ENCODE measurements at places on chromosomes 4 and X.

- no peak for DNase-seq
These were observed at the start of gene LIMCH1 for GRCh38 chr4:41538017-41538733. Gene LIMCH1, plus strand, starts transcription at chr4:41538157. Its CDS starts 67,839 bp downstream, at chr4:41605996.

GRCh38 chr4:48680848-48681568 is 99.1 kb downstream of the FRYL start:
- DNase-seq: peak; percentile 93

DNA sequence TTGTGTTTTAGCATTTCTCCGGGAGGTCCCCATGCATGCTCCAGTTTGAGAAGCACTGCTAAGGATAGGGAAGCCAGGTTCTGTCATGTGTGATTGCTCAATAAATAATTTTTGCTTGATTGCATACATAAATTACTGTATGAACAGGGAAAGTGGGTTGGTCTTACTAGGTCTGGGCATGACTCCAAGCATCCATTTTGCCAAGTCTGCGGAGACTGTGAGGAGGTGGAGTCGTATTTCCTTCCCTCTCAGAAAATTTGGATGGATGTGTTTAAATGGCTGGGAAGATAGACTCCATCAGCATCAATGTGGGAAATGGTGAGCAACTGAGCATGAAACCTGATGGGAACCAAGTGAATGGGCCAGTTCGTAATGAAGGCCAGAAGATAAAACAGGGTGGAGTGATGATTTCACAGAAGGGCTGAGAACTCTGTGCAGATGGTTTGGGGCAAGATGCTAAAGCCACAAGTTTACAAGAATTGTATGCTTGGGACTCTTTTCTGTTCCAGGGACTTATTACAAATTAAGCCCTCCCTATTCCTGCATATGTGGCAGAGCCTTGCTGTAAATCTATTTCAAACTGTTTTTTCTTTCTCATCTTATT is 84.1 kb downstream of the NHS start:
- no peak for DNase-seq

GRCh38 chrX:119177278-119177677 is 49.7 kb upstream of the KIAA1210 start:
- no peak for DNase-seq

DNA sequence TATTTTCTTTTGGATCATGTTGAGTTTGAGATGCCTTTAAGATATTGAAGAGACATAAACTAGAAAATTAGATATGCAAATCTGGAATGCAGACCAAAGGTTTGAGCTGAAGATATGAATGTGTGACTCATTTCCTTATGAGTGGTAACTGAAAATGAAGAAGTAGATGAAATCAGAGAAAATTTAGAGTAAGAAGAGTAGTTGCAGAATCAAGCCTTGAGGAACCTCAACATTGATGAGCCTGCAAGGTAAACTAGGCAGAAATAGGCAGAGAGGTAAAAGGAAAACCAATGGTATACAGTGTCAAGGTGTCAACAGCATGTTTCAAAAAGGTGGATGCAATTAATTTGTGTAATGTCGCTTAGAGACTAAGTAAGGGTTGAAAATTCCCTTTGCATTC is 142.8 kb downstream of the MOSPD2 start:
- DNase-seq: no peak

DNA sequence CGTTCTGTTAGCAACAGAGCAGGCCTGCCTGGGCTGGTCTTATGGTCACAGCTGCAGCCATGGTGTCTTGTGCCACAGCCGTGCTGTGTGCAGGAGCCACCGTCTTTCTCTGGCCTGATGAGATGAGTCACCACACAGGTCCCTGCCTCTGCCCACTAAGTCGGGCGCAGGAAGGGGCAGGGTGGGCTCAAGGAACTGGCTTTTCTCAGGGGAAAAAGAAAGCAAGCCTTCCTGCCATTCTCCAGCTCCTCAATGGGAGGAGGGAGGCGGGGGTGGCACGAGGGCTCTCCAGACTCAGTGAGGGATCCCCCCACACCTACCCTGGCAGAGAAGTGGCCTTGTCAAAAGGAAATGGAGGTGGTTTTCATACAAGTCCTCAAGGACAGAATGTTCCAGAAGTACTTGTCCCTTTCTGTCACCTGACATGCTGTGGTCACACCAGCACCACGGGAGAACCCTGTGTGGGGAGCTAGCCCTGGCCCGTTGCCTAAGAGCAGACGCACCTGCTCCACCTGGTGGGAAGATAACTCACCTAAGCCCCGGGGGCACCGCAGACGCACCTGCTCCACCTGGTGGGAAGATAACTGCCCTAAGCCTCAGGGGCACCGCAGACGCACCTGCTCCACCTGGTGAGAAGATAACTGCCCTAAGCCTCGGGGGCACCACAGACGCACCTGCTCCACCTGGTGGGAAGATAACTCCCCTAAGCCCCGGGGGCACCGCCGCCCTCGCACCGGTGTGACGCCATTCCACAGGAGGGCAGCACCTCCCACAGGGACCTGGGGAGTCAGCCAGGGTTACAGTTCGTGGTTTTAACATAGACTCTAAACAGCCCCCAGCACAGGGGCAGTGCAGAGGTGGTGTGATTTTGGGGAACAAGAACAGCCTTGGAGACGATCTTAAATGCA is 18.5 kb downstream of the UVSSA start:
- no peak for DNase-seq

DNA sequence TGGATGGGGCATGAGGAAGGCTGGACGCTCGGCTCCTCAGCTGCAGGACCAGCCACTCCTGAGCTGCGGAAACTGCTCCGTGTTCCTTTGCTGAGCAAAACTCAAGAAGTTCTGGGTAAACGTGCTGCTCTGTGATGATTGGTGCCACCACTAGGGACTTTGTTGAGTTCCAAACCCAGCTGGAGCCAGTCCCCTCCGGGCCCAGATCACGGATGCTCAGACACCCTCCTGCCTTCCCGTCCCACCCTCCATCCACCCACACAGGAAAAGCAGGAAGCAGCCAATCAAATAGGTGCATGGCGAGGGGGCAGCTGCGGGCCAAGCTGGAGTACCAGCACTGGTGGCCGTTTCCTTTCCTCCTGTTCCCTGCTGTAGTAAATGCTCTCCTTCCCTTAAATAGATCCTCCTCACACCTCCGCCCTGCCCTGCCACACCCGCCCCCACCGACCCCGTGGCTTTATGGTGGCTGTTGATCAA is 68.0 kb downstream of the ADRA2C start:
- DNase-seq: no peak

- no peak for DNase-seq
These were observed 61.8 kb downstream of the CAMK2D start for GRCh38 chr4:113699772-113700171.

DNA sequence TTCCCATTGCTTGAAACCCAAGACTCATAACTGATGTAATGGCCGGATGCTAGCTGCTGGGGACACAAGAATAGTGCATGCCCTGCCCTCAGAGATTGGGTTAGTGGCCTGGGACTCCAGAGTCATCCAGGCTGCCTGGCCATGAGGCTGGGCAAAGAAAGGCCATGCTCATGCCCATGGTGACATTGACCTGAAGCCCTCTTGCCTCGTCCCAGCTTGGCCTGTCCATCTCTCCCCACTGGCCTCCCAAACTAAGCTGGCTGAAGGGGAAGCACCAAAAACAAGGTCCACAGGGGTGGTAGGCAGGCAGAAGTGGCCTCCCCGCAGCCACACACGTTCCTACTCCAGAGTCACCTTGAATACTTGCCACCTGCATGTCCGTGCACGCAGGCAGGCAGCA is 141.8 kb downstream of the EVC2 start:
- no peak for DNase-seq

- DNase-seq: no peak
These were observed 28.3 kb downstream of the NPY5R start for GRCh38 chr4:163372029-163372428.

- no peak for DNase-seq
These were observed 376.9 kb upstream of the CTSO start for GRCh38 chr4:156330436-156331031.

GRCh38 chr4:89829470-89830138 is 7.4 kb downstream of the SNCA start:
- peak; percentile 56 for DNase-seq

DNA sequence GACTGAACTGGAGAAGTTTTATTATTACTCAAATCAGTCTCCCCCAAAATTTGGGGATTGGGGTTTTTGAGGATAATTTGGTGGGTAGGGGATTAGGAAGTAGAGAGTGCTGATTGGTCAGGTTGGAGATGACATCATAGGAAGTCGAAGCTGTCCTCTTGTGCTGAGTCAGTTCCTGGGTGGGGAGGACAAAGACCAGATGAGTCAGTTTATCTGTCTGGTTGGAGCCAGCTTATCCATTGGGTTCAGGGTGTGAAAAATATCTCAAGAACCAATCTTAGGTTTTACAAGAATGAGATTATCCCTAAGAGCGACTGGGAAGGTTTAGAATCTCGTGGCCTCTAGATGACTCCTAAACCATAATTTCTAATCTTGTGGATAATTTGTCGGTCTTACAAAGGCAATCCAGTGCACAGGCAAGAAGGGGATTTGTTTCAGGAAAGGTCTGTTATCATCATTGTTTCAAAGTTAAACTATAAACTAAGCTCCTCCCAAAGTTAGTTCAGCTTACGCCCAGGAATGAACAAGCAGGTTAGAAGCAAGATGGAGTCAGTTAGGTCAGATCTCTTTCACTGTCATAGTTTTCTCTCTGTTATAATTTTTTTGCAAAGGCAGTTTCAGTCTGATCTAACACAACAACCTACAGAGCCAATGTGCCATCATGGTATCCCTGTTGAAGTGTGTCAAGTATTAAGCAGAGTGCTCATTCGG is 274.5 kb downstream of the SLC7A11 start:
- no peak for DNase-seq

DNA sequence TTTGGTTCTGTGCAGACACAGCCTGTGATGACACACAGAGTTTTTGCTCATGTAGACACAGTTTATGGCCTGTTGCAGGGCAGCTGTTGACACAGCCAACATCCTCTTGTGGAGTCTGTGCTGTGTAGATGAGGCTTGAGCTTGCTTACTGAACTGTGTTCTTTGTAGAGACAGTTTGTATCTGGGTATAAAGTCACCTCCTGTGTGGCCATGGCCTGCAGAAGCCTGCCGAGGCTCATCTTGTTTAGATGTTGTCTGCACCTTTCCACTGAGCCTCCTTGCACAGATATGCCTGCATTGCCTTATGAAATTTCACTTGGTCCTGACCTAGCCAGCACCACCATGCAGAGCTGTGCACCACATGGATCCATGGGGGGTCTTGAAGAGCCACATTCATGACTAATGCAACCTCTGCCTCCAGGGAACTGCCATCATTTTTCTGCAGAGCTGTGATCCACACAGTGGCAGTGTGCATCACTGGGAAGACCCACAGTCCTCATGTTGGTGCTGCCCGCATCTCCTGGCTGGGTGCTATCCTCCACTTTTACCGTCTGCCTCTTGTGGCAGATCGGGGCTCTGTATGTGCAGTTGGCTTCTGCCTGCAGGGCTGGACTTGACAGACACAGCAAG is 198.0 kb upstream of the MAMLD1 start:
- no peak for DNase-seq

DNA sequence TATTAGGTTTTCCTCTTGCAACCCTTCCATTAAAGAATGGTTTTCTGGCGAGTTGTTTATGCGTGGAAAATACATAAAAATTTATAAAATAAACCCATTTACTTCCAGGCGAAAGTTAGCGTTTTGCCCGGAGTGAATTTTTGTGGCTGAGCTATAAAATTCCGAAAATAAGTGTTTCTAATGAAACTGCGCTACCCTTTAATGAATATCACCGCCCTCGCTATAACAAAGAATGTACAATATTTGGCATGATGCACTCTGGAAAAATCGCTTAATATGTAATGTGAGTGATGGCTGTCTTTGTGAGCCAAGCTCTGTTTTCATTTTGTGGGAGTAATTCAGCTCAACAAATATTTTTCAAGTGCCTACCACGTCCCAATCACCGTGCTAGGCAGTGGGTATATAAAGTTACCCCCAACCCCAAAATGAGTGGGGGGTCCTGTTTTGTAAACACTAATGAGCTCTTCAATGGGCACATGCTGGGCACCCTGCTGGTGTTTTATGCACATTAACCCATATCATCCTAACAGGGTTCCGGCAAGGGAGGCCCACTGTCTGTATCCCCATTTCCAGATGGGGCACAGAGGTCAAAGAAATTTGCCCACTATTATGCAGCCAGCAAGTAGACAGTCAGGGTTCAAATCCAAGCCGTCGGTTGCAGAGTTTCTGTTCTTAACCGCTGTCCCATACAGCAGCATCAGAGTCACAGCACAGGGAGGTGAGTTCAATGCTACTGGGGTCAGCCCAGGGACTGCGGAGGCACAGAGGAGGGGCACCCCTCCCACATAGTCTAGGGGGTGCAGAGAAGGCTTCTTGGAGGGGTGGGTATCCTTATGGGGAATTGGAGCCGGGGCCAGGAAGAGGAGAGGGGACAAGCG is 65.7 kb upstream of the STX18 start:
- no peak for DNase-seq

GRCh38 chr4:76977736-76978350 is 28.3 kb downstream of the SEPTIN11 start:
- peak; percentile 52 for DNase-seq

DNA sequence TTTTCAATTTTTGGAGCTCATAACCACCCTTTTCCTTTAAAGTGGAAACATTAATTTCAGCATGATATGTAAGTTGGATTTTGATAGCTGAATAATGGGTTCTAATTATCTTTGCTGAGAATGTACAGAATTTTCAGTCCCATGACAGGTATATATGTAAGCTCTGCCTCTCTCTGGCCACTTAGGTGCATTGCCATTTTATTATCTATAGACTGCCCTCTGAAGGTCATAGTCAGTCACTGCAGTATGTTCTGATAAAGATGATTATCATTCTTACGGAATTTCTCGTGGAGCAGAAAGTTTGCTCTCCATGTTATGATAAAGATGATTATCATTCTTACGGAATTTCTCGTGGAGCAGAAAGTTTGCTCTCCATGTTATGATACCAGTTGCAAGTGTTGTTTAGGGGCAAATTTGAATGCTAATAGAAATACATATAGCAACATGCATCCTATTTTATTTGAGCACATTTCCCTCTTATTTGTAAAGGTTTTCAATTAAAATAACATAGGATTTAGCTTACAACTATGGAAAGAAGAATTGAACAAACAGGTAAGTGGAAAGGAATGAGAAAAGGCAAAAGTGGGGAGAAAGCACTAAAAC is 10.4 kb downstream of the AFP start:
- peak; percentile 77 for DNase-seq

GRCh38 chrX:68697036-68697435 is 49.6 kb downstream of the STARD8 start:
- DNase-seq: no peak

DNA sequence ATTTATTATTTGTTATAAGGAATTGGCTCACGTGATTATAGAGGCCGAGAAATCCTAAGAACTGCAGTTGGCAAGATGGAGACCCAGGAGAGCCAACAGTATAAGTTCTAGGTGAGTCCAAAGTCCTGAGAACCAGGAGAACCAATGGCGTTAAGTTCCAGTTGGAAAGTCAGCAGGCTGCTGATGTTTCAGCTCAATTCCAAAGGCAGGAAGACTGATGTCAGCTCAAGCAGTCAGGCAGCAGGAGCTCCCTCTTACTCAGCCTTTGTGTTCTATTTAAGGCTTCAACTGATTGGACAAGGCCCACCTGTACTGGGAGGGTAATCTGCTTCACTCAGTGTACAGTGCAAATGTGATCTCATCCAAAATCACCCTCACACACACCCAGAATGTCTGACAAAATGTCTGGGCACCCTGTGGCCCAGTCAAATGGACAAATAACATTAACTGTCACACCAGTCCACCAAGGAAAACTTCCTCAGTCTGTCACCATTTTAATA is 30.8 kb upstream of the TBL1X start:
- no peak for DNase-seq

- DNase-seq: no peak
These were observed 12.6 kb downstream of the SSR4 start for GRCh38 chrX:153806999-153807575.

Data from hematopoietic multipotent progenitor cell treated with erythropoietin and hydrocortisone succinate and interleukin-3 and kit ligand, for 8 days (in vitro differentiated cells).